ENCODE measurements at places on chromosomes 16 and 17.

- no peak for DNase-seq
Observed at GRCh38 chr17:40068917-40069750, 6.4 kb downstream of the THRA start.

DNA sequence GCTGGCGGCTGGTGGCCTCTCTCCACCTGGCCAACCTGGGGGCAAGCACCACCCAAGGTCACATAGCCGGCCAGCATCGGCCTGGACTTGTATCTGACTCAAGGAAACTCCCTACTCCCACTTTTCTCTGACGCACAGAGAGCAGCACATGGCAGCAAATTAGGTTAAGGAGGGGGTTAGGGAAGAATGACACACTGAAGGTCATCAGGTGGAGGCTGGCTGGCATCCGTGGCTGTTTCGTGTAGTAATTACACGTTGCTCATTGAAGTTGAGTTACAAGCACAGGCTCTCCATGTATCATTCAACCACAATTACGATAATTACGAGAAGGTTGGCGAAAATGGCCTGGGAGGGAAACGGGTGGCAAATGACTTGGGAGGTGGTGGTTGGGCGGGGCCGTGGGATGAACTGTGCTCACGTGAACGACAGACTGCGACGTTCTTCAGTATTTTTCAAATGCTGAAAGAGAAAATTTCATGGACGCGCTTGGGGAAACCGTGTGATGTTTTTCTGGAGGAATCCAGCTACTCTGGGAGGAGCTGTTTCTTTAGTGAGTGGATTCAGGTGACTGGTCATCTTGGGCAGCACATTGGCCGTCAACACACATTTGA is 4.0 kb upstream of the METRNL start:
- no peak for DNase-seq

DNA sequence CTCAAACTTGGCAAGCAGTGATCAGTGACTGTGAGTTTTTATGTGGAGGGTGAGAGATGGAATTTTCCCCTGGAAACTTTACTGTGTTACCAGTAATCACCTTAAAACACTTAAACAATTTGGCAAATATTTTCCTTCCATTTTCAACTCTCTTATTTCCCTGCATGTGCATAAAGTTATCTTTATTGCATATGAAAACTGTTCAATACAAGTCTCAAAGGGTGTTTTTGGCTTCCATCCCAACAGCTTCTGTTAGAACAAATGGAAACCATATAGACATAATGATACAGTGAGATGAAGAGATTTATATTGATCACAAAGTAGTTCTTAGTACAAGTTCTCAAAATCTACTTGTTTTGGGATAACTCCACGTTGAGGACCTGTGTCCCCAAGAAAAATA is 36.4 kb upstream of the TANGO6 start:
- no peak for DNase-seq

- DNase-seq: no peak
Observed at GRCh38 chr17:73404246-73404645, 92.4 kb upstream of the CDC42EP4 start.

DNA sequence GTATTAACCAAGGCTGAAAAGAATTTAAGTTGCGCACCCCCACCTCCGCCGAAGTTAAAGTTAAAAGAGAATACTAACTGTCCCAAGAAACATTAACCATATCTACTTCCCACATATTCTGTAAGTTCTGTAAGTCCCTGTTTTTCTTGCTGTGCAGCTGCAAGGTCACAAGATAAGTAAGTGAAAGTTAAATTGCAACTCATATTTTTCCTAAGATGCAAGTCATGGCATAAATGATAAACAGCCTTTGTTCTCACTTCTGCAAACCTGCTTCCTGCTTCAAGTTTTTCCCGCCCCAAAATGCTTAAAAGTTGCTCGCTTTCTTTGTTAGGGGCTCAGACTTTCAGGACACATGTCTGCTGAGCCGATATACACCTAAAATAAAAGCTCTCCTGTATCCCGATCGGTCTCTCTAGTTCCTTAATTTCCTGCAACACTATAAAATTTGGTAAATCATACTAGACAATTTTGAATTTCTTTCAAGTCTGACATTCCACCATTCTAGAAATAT is 32.6 kb upstream of the ABCA9 start:
- no peak for DNase-seq

DNA sequence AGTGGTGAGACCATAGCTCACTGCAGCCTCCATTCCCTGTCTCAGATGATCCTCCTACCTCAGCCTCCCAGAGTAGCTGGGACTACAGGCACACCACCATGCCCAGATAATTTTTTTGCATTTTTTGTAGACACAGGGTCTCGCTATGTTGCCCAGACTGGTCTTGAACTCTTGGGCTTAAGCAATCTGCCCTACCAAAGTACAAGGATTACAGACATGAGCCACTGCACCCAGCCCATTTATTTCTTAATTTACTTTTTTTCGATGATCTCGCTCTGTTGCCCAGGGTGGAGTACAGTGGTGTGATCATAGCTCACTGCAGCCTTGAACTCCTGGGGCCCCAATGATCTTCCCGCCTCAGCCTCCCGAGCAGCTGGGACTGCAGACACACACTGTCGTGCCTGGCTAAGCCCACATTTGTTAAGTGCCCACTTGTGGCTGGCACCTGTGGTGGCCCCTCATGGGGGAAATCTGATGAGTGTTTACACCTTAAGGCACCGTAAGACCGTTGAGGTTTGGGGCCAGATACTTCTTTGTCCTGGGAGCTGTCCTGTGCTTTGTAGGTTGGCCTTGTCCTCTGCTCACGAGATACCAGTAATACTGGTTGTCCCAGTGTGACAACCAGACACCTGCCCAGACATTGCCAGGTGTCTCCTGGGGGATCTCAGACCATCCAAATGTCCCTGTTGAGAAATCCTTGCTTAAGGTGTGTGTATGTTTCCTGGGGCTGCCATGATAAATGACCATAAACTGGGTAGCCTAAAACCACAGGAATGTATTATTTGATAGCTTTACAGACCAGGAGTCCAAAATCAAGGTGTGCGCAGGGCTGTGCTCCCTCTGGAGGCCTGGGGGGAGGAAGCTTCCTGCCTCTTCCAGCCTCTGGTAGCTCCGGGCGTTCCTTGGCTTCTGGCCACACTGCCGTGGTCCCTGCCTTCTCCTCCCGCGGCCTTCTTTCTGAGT is 141.4 kb upstream of the GSE1 start:
- no peak for DNase-seq

GRCh38 chr17:22277595-22277994 is 585.3 kb downstream of the KCNJ18 start:
- DNase-seq: no peak

GRCh38 chr17:35683591-35683990 is 47.8 kb upstream of the RASL10B start:
- DNase-seq: no peak

- no peak for DNase-seq
Observed at GRCh38 chr17:78272181-78272913, 40.9 kb downstream of the TMEM235 start.

- no peak for DNase-seq
Observed at GRCh38 chr17:64599187-64599676, 62.9 kb downstream of the SMURF2 start.

DNA sequence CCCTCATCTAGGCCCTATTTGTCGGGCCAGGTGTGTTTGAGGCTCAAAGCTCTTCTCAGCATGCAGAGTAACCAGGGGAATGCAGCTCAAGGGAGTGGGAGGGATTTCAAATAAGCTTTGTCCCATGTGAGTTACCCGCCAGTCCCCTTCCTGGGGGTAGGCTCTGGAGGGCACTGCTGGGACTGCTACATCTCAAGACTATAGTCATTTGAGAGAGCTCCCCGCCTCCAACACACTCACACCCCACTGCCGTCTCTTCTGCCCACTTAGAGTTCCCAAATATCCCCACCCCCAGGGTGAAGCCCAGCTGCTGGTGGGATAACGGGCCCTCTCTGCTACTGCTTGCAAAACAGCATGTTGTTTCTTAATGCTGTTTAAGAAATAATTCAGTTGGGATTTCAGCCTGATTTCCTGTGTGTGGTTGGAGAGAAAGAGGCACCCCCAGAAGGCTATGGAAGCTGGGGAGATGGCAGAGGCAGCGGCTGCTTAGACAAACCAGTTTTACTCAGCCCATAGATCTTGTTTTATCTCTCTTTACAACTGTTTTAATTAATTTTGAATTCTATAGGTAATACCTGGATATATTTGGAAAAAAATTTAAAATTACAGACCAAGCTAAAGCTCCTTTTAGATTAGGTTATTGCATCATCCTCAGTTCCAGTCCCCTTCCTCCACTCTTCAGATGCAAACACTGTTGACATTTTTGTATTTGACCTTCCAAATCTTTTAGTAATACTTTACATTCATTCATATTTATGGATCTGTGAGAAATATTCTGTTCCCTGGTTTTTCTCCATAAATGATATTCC is 4.1 kb upstream of the MPO start:
- DNase-seq: peak; percentile 96

DNA sequence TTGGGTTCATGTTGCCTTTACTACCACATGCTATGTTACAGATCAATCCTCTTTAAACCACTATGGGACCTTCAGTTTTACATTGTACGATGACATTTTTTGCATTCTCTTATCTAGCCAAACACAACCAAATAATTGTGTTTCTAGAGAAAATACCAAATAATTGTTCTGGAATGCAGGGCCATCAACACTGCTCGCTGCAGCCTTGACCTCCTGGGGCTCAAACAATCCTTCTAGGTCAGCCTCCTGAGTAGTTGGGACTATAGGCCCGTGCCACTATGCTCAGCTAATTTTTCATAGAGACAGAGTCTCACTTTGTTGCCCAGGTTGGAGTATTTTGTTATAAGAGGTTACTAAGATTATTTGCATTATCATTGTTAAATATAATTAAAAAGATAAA is 237.5 kb upstream of the PMFBP1 start:
- DNase-seq: no peak

- DNase-seq: no peak
Observed at GRCh38 chr17:80029258-80029974, 6.3 kb downstream of the TBC1D16 start.

DNA sequence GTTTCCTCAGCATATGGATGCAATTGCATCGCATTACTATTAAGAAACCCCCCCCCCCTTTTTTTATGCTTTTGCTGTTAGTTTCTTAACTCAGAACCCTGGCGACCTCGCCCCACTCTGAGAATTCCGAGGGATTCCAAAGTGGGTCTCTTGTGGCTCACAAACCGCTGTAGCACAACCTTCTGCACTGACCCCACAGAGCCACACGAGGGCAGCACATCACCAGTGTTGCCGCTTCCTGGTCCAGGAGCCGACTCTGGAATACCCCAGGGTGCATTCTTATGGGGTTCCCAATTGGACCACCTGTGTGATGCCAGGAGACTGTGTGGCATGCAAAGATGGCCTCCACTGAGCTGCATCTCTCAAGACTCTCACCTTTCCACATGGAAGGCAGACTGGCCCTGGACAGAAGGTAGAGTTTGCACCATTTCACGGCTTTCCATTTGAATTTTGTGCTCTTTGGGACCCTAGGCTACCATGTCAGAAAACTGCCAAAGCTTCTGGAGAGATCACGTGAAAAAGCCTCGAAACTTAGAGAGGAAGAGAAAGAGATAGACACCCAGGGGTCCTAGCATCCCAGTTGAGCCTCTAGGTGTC is 432.7 kb upstream of the ASIC2 start:
- DNase-seq: no peak

- DNase-seq: no peak
Observed at GRCh38 chr17:19867329-19868078, at the start of gene ULK2. TSS of gene ULK2 (minus strand) at chr17:19867936. CDS start at chr17:19867417, 519 bp downstream.

DNA sequence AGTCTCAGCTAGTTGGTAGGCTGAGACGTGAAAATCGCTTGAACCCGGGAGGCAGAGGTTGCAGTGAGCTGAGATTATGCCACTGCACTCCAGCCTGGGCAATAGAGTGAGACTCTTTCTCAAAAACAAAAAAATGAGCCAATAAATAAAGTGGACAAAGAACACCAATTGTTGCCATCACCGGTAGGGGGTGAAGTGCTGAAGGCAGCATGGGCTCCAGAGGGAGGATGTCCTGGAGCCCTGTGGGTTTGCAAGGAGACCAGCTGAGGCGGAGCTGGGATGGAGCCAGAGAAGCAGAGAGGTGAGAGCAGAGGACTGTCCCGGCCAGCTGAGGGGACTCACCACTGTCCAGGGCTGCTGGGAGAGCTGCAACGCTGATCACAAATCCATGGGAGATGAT is 13.8 kb downstream of the CHST6 start:
- no peak for DNase-seq

DNA sequence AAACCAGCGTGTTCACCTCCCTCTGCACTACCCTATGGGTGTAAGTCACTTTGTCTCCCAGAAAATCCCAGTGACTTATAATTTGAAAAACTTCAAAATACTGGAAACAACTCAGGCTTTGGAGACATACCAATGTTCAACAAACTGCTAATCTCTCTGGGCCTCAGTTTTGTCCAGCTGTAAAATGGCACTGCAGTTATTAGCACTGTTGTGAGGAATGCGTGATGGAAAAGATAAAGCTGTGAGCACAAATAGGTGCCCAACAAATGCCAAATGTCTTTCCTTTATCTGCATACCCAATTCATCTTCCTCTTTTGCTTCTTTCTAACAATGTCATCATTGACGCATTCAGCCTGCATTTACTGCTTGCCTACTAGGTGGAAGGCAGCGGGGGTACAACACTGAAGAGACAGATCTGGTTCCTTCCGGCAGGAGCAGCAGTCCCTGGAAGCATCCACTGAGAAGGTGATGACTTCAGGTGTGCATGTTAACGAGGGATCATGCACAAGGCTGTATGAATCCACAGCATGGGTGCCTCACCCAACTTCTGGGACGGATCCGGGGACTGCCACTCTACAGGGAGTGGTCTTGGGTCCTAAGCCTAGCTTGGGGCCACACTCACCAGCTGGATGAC is 63.4 kb downstream of the CYTH1 start:
- no peak for DNase-seq

GRCh38 chr17:34141590-34141989 is 113.5 kb upstream of the CCL2 start:
- no peak for DNase-seq

DNA sequence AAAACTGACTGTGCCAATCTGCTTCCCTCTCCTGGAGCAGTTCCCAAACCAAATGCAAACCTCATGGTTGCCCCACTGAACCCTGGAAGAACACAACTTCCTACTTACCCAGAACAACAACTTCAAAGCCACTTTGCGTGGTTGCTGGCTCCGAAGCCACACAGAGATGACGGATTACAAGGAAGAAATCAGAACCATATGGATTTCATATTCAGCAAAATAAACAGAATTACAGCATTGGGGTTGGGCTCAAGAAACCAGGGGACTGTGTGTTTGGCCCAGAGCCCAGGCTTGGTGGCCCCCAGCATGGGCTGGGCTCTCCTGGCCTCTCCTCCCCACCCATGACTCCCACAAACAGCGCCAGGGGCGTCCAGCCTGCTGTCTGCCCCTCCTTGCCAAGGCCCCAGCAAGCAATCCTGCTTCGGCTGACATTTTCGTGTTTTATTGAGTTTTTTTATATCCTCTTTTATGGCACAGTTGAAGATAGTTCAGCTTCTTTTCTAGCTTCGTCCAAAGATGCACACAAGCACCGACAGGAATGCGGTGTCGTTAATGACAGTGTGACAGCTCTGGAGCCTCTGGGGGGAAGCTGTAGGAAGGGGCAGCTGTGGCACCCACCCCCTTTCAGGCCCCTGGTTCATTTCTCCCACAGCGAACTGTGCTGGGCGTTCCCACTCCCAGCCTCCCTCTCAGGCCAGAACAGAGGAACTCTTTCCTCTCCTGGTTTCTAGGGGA is 137.1 kb downstream of the GAS7 start:
- DNase-seq: no peak

- DNase-seq: no peak
Observed at GRCh38 chr17:35981908-35982330, 622 bp upstream of the CCL16 start.

- DNase-seq: no peak
Observed at GRCh38 chr17:80732268-80732667, 187.6 kb downstream of the RPTOR start.
